ENCODE measurements at places on chromosomes 13 and 19.

GRCh38 chr13:51739027-51739764, 64.8 kb downstream of the DHRS12 start:
- DNase-seq = no peak

GRCh38 chr13:91017669-91018053, 329.8 kb upstream of the MIR17HG start:
- DNase-seq = no peak

DNA sequence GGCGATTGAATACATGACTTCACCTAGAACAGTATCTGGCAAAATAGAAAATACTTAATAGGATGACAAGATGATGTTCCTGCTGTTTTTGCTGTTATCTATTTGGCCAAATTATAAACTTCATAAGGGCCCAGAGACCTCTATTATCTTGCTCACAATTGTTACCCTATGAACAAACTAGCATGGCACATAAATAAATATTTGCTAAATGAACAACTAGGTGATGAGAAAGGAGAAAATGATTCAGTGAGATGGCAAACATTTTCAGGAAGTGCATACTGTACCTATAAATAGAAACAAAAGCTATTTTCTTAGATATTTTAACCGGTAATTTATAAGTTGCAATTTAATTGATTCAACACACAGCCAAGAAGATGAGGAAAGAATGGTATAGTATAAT, 78.4 kb downstream of the FAM216B start:
- DNase-seq = no peak

DNA sequence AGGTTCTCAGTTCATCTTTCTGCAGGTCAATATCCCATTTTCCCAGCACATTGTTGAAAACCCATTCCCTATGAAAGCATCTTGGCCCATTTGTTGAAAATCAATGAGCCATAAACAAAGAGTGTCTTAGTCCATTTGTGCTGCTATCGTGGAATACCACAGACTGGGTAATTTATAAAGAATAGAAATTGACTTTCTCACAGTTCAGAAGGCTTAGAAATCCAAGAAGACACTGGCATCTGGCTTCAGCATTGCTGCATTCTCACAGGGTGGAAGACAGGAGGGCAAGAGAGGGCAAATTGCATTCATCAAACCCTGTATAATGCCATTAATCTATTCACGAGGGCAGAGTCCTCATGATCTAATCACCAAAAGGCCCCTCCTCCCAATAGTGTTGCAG, 34.1 kb downstream of the ZNF823 start:
- DNase-seq = no peak

GRCh38 chr13:52949742-52950141, 78.9 kb upstream of the OLFM4 start:
- DNase-seq = no peak

DNA sequence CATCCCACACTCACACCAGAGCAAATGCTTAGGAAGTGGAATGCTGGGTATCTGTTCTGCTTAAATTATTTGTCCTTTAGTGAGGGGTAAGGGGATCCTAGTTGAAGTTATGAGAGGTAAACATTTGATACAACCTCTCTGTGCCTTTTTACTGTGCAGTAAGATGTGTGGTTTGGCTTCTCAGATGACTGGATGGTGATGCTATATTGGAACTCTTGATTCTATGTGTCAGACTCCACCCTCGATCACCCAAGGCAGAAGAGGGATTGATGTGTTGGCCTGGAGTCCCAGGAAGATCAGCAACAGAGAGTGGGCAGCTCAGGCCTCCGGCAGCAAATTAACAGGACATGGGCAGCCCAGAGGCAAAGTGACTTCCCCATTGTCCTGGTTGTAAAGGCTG, 66.7 kb downstream of the SIPA1L3 start:
- DNase-seq = no peak

DNA sequence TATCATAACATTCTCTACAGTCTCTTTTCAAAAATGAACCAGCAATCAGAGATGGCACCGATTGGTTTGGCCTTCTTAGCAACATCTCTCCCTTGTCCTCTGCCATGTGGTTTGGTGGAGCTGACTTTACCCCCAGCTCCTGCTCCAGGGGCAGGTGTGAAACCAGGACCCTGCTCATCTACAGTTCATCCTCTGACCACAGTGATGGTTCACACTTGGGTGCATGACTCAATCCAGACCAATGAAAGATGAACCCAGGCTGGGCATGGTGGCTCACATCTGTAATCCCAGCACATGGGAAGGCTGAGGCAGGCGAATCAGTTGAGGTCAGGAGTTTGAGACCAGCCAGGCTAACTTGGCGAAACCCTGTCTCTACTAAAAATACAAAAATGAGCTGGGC, 33.6 kb upstream of the FFAR2 start:
- DNase-seq = no peak

- DNase-seq = no peak
Measured at GRCh38 chr19:7006135-7006704, 15.0 kb downstream of the MBD3L2B start.

DNA sequence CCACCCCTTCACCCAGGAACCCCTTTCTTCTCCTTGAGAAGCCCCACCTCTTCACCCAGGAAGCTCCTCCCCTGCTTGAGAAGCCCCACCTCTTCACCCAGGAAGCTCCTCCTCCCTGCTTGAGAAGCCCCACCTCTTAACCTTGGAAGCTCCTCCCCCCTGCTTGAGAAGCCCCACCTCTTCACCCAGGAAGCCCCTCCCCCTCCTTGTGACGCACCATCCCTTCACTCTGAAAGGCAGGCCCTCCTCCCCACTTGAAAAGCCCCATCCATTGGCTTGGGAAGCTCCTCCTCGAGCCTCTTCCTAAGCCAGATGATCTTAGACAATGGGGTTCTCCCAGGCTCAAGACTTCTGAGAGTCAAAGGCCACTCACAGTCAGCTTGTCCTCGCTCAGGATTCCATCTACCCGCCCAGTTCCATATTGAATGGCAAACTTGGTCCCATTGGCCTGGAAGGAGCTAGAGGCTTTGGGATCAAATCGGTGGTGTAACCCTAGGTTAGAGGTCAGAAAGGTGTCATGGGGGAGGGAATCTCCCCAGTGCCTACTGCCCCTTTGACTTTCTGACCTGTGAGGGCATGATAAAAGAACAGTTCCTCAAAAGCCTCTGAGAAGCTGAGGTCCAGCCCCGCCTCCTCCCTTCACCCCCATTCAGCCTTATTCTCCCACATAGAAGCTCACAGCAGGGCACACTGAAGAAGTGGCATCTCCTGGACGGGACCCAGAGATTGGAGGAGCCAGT, 4.0 kb downstream of the NAPSA start:
- DNase-seq = no peak

DNA sequence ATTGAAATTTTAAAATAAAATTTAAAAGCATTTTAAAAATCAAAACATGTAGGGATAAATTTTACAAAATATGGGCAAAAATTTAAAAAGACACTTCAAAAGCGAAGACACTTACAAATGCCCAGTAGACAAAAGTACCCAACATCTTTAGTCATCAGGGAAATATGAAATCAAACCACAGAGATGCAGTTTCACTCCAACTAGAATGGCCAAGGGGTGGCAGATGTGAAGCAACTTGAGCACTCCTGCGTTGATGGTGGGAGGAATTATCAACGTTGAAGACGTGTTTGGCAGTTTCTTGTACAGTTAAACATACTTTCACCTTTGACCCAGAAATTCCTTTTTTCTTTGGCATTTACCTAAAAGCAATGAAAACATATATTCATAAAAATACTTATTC, 518.0 kb upstream of the SGCG start:
- DNase-seq = no peak

DNA sequence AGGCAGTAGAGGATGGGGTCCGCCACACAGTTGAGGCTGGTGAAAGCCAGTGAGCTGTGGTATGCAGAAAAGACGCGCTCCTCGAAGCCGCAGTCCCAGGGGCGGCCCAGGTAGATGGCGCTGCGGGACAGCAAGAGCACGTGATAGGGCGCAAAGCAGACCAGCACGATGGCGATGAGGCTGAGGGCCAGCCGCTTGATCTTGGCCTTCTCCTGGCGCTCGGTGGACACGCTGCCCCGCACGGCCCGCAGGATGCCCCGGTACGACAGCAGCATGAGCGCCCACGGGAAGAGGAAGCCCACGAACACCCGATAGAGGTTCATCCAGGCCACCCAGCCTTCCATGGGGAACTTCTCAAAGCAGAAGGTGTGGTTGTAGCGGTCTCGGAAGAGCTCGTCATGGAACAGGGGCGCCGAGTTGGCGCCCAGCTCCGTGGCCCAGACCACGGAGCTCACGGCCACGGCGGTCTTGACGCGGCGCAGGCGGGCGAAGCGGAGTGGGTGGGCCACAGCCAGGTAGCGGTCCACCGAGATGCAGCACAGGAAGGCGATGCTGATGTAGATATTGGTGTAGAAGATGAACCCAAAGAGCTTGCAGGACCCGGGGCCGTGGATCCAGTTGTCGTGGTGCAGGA, 6.5 kb upstream of the OPA3 start:
- DNase-seq = peak; percentile 40

DNA sequence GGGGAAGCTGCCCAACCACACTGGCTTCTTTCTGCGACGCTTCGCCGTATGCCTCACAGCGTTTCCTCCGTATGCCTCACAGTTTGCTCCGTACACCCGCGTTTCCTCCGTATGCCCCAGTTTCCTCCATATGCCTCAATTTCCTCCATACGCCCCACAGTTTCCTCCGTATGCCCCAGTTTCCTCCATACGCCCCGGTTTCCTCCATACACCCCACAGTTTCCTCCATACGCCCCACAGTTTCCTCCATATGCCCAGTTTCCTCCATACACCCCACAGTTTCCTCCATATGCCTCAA, 22.6 kb downstream of the GAS6 start:
- no peak for DNase-seq

GRCh38 chr13:83499286-83499685, 383.0 kb downstream of the SLITRK1 start:
- DNase-seq = peak; percentile 16

GRCh38 chr13:53054569-53054968, 26.0 kb downstream of the OLFM4 start:
- no peak for DNase-seq

DNA sequence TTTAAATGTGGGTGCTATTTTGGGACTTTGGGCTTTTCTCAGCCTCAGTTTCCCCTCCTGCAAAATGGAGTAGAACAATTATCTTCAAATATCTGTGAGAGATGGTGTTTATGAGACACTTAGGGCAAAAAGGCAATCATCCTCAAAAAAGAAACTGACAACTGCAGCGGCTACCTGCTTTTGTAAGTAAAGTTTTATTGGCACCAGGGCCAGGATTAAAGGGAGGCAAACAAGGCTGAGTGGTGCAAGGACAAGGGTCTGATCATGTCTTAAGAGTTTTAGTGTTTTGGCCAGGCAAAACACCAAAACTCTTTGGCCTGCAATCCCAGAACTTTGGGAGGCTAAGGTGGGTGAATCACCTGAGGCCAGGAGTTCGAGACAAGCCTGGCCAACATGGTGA, 1.3 kb upstream of the MAST3 start:
- no peak for DNase-seq

DNA sequence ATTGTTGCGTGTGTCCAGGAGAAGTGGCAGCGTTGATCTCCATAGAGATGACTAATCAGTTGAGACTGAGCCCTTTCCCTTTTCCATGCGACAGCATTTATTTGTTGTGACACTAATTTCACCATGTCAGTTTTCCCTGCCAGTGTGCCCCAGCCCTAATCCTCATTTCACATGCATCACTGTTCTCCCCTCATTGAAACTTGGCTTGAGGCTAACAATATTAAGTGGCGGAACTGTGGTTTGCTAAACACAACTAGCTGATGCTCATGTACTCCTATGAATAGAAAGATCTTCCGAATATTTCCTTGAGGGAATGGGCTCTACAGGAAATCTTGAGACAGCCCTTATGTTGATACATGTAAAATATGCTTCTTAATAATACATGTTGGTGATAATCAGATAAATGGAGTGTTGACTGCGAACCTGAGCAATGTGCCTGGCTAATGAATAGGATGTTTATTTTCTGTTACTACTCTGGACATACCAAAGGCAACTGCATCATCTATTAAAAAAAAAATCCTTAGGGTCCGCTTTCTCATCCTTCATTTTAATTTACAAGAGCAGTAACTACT, 258.6 kb downstream of the ATP8A2 start:
- no peak for DNase-seq

- no peak for DNase-seq
Measured at GRCh38 chr13:105948143-105948542, 587.3 kb downstream of the EFNB2 start.

DNA sequence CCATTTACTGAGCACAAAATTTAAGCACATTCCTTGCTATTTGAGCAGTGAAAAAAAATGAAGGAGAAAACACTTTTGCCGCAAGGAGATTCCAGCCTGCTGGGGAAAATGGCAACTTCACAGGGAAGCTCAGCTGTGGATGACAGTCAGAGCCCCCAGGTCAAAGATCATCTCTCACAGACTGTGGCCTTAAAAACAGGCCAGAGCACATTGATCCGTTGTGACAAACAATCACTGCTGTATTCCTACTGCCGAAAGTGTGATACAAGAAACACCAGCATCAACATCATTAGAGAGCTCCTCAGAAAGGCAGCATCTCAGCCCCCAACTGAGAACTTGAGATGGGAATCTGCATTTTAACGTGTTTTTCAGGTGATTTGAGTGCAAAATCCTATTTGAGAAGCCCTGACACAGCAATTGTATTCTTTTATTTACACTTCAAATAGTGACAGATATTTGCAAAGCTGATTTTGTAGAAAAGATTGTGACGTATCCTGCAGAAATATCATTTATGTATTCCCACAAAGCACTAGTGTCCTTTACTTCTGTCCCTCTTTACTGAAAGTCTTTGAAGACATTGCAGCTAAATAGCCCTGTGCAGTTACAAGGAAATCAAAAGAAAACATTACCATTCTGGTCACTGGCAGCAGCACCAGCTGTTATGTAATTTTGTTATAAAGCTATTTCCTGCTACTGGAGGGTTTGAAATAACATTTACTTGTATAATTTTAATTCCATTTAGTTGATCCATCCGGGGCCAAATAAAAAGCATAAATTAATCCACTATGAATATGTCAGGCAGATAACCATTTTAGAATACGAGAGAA, 652.0 kb downstream of the LIG4 start:
- DNase-seq = no peak

GRCh38 chr13:43924549-43925245, 45.0 kb downstream of the LACC1 start:
- no peak for DNase-seq

GRCh38 chr13:33409673-33410510, 124.3 kb upstream of the STARD13 start:
- no peak for DNase-seq

DNA sequence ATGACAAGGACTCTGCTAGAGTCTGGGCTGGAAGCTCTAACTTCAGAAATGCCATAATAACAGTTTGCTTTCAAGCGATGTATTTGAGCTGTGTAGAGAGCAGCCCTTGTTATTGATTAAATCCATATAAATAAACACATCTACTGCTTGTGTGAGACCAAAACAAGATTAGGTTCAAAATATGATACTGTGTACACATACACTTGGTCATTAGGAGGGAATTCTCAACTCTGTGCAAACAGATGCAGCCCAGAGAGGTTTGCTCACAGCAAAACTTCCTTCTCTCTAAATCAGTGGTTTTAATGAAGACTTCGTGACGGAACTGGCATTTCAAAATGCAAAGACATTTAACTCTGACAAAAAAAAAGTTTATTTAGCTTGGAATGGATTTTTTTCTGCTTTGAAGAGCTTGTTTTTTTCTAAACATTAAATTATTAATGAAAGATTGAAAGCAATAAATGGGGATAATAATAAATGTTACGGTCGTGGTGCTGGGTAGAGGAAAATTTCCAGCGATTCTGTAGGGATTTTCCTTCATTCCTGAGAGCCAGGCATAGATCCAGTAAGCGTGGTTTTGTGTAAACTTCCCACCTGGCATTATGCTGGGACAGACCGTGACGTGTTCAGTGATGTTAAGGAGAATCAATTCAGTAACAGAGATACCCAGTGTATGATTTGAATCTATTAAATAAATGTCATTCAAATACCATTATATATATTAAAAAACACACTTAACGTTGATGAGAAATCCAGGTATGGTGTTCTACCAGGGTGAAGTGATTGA, 213.7 kb downstream of the TEX29 start:
- no peak for DNase-seq
